PC-3 (cell line): ENCODE measurements at places on chromosomes 5 and 9.
A peak's percentile ranks its signal among the peaks of the same experiment; 100 is the strongest.

DNA sequence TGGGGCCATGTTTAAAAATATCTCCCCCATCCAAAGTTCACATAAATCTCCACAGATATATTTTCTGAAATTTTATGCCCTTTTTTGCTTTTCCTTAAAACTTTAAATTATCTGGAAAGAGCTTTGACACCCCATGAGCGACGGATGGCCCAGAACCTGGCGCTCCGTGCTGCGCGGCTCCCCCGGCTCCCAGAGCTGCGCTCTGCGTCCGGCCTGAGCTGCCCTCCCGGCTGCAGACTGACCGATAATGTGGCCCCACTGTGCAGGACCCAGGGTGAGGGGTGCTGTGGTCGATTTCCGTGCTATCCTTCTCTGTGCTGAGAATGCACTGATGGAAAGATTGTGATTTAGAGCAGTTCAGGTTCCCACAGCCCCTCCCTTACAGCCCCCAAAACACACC, 292.3 kb upstream of the IRX4 start:
- DNase-seq = no peak

DNA sequence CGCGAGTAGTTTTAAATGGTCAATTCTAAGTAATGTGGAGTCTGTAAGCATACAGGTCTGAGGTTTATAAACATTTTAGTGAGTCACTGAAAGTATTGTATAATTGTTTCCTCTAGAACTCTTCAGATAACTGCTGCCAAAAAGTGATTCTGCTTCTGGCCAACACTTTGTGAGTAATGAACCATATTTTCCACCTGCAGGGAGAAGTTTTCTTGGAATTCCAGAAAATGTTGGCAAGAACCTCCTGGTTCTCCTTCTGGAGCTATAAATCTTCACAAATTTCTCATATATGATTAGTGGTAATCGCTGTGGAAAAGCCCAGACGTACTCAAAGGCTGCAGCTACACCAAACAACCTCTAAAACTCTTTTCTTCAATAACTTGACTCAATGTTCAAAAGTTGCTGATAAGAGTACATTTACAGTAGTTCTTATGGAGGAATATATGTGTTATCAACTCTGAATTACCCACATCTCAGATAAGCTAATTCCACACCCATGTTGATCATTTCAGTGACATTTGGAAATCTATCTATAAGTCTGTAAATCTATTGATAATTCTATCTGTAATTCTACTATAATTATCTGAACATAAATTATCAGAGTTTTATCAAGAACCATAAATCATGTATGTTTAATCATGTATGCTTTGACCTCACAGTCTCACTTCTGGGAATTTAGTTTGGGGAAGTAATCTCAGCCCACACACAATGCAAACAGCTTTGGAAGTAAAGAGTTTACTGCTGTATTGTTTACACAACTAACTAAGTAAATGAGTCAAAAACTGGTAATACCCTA, 74.1 kb downstream of the FNBP1 start:
- DNase-seq = peak; percentile 89

DNA sequence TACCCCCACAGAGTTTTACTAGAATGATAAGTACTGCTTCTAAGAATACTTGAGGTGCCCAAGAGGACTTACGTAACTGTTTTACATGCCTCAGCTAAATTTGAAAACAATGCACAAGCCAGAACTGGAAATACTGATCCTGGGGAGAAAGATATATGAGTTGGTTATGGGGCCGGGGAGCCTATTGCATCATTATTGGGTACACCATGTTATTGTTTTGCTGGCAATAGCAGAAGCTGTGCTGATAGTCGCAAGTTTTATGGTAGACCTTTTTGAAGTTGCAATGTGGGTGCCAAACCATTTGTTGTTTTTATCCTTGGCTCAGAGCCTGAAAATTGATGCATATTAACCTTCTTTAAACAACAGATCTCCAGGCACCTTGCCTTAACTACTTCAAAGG, 108.4 kb upstream of the DHFR start:
- DNase-seq = no peak

DNA sequence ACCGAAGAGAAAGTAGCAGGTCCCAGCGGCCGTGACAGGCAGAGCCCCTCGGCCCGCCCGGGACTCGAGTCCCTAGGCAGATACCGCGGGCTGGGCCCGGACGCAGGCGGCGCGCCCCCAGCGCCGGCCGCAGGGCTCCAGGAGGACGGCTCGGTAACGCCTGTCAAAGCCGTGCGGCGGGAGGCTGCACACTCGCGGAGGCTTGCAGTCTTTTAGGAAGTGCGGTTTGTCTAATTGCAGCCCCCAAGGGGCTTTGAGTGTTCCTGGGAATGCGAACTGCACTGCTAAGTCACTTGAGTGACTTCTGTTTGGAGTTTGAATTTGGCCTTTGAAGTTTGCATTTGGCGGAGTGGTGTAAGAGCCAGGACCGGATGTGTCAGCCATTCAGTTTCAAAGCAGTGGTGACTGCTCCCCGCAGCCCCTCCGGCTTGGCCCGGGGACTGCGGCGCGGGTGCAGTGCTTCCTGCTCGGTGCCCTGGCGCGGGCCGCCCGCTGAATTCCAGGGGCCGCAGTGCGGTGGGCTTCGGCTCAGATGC, 1.3 kb downstream of the MAP3K1 start:
- DNase-seq = peak; percentile 53

DNA sequence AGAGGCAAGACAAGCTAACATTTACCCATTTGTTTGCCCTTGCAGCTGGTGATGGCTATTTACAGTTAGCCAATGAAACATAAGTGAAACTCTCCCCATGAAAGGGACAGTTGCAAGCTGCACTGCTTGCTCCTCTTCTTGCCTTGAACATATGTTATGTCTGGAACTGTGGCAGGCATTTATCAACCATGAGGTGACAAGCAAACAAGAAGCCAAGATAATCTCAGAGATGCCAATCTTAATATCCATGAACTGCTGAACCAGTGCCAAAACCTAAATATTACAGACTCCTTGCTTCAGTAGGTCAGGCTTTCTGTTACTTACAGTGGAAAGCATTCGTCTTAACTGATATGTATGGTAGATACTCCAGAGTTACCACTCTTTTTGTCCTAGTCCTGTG, 133.4 kb downstream of the ACTBL2 start:
- no peak for DNase-seq

- DNase-seq = peak; percentile 16
Measured at GRCh38 chr5:139181835-139182452, 16.2 kb downstream of the SIL1 start.

DNA sequence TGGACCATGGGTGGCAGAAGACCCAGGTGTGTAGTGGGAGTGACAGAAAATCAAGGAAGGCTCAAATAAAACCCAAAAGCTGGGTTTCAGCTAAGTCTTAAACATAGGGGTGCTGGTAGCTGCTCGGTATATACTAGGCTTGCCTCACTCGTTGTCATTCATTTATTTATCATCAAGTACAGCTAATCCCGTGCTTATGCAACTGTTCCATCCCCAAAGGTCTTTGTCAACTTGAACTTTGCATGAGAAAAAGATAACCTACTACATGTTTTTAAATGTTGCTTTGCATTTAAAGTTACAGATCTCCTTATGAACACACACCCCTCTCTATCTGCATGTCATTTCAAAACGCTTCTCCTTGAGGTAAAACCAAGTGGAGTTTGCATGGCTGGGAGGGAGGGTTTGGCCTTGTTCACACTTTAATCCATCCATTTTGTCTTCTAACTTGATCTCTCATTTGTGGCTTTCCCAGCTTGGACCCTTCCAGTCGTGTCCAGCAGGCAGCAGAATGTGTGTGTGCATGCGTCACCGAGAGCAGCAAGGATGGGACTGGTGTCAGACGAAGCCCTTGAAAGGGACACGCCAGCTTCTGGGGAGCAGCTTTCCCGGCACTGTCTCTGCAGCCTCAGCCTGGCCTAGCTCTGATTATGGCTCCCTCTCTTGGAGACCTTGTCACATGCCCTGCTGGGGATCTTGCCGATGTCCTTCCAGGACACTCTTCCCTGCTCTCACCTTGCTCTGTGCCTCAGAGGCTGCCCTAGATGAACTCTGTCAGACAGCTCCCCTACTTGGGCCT, 133.5 kb downstream of the GADD45G start:
- no peak for DNase-seq

GRCh38 chr5:12315461-12315860, 411.2 kb upstream of the CTNND2 start:
- no peak for DNase-seq

DNA sequence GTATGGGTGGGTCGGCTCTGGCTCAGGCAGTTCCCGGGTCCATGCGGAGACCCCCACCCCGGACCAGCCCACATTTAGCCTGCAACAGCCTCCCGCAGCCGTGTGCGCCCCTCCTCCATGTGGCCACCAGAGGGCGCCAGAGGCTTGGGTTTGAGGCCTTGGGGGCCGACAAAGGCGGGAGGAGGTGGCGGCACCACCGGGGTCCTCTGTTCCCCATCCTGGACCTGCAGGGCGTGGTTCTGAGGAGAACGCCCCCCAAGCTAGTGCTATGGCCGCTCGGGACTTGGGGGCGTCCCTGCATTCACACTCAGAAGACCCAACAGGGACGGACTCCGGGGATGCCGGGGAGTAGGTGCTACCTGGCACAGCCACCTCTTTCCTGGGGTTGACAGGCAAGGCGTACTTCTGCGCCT, 16.5 kb downstream of the ASS1 start:
- DNase-seq = peak; percentile 60

- no peak for DNase-seq
Measured at GRCh38 chr9:81886665-81887064, 41.6 kb upstream of the SPATA31D4 start.

GRCh38 chr5:73960023-73960422, 334.0 kb downstream of the ARHGEF28 start:
- no peak for DNase-seq

DNA sequence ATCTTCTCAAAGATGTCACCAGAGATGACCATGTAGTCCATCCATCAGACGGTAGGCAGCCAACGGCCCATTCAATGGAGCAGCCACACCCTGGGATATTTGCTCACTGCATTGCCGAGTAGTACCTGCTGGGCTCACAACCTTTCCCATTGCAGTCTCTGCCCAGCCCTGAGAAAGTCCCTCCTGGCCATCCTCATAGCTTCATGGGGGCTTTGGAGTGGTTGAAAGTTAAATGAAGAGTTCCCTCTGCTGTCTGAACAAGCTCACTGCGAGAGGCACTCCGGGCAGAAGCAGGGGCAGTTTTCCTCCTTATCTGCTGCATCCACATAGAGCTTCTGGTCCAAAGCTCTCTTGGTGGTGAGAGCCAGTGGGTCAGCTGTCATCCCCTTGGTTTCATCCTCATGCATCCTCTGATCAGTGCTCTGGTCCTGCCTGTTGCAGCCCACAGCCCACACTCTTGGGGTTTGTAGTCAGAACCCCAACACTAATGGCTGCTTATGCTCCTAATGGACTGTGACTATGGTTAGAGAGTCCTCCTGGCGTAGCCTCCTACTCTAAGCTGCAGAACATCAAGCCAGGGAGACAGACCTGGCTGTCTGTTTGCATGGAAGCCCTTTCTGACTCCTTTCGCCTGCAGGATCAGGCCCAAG, 23.3 kb downstream of the TNFSF8 start:
- peak; percentile 58 for DNase-seq

- DNase-seq = peak; percentile 51
Measured at GRCh38 chr5:116482394-116482793, 92.2 kb downstream of the SEMA6A start.

- no peak for DNase-seq
Measured at GRCh38 chr9:130073373-130073772, 19.7 kb downstream of the GPR107 start.

DNA sequence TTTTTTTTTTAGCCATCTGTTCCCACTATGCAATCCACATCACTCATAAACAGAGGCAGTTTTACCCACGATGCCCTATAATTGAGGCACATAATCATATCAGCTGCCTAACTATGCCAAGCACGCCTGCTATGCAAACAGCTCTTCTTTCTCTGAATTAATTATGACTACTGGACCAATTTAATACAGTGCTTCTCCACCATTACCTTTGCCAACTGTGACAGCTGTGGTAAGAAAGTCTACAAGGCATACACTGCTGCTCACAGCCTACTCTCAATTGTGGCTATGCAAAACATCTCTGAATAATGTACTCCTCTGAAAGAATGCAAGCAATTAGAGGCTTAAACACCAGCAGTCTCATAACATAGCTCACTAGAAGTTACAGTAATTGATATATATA, 97.1 kb downstream of the DTWD2 start:
- DNase-seq = no peak

GRCh38 chr5:129461711-129462332, 1.7 kb downstream of the ADAMTS19 start:
- no peak for DNase-seq

GRCh38 chr5:83149671-83150070, 72.3 kb downstream of the XRCC4 start:
- no peak for DNase-seq

- peak; percentile 1 for DNase-seq
Measured at GRCh38 chr5:179762079-179762780, 29.6 kb downstream of the MAML1 start.

DNA sequence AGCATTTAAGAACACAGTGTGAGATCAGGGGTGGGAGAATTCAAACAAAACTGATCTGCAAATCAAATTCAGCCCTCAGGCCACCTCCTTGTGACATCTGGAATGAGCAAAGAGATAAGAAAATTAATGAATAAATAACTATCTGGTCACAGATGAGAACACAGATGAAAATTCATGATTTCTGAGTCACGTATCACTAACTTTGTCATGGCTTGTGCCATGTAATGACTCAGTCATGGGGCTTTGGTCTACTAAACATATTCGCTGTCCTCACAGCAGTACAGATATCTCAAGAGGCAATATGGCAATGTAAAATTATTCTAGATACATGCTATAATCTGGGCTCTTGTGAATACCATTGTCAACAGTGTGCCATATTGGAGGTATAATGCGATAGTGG, 274.4 kb downstream of the MAN2A1 start:
- DNase-seq = peak; percentile 37

GRCh38 chr9:38333047-38333446, 59.5 kb upstream of the ALDH1B1 start:
- DNase-seq = no peak

GRCh38 chr5:142821733-142822487, 51.7 kb downstream of the ARHGAP26 start:
- DNase-seq = peak; percentile 91

DNA sequence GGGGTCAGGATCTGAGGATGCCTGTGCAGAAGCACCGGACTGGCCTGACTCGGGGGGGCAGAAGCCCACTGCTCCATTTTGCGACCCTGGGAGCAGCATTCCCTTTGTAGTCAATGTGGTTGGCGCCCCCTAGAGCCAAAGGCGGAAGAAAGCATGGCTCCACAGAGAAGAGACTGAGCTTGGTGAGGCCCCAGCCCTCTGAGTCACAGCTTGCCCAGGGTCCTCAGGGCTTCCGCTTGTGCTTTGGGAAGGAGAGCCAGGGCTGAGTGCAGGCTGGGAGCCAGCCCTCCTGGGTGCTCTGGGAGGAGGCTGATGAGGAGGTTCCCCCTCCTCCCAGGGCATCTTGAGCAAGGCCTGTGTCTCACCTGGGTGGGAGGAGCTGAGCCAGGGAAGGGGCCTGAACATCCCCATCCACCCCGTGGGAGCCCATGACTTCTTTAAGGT, 5.5 kb upstream of the AQP3 start:
- peak; percentile 86 for DNase-seq

- DNase-seq = peak; percentile 48
Measured at GRCh38 chr5:17216974-17217492, 398 bp upstream of the BASP1 start.
